ENCODE measurements at places on chromosomes 16 and 17.

DNA sequence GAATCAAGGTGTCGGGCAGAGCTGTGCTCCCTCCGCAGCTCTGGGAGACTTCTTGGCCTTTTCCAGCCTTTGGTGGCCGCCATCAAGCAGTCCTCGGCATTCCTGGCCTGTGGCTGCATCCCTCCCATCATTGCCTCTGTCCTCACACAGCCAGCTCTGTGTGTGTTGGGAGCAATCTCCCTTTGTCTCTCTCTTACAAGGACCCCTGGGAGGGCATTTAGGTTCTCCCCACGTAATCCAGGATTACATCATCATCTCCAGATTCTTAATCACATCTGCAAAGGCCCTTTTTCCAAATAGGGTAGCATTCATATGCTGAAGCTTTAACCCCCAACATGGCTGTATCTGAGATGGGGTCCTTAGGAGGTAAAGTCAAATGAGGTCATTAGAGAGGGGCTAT lies 4.1 kb upstream of the DNAH17 start:
- no peak for DNase-seq

DNA sequence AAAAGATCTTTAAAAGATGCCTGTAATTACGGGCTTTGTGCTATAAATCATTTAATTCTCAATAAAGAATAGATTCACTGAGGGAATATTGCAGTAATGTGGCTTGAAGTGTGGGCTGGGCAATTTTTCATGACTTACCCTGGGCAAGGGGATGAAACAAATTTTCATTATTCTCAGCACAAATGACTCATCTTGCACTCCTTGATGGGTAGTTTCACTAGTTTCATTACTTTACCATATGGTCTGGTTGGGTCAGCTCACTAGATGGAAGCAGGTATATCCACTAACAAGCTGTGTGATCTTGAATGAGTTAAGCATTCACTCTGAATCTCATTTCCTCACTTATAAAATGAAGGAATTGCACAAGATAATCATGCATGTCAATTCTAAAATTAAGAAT lies 234.3 kb downstream of the ABCC12 start:
- DNase-seq: no peak

DNA sequence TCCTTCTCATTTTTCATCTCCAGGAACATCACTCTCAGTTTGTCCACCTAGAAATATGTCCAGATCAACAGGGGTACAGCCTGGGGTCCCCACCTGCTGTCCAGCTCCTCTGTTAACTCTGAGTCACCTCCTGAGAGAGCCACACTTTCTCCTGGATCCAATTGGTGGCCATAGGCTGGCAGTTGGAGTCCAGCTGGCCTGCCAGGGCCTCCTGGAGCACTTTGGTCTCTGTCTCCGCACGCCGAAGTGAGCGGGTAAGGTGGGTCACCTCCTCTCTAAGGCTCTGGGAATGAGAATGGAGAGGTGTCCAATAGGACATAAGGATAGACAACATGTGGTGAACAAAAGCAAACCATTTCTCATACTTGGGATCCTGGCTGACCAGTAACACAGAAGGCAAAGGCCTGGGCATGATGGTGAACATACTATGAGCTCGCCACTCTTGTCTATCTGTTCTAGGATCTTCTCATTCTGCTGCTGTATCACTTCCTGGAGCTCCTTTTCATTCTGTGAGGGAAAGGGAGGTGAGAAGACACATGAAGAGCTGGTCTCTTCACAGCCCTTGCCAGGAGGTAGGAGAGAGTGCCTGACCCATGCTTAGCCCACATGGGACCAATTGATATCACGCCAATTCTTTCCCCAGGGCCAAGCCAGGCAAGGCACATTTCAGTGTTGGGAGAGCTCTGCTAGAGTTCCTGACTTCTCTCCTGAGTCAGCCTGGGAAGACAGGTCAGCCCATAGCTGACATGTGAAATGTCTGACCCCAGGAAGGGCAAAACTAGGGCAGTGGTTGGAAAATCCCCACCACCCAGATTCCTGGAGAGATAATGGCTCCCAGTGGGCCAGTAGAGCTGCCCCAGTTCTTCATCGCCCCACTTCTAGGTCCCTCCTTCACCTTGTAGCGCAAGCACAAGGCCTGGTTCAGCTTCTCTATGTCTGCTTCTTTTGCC lies 1.8 kb upstream of the ALDOC start:
- no peak for DNase-seq

DNA sequence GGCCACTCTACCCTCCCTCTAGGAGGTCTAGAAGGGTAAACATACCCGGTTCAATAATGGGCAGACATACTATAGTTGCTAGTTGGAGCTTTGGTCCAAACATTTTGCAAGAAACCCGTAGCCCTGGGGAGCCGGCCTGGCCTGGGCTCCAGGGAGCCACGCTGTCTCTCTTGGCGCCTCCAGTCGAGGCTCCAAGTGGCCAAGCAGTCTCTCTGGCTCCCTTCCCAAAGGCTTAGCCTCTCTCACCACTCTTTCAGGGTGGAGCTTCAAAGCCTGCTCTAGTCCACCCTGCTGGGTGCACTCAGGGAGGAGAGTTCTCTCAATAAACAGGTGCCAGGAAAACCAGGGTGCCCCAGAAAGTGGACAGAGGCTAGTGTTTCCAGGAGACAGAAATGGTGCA lies 32.2 kb downstream of the RCVRN start:
- DNase-seq: no peak

DNA sequence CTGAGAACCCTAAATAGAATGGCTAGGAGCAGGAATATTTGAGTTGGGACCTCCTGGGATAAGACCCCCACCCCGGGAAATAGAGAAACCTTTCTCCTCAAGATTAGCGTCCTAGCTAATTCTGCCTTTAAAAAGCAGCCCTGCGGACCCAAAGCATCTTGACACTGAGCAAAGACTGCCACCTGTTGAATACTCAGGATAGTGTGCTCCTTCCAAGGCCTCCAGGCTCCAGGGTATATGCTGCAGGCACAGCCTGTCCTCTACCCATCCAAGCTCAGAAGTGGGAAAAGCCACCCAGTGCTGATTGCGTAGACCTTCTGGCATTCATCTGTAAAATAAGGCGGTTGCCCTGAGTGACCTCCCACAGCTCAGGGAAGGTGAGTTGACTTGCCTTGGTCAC lies 456.2 kb upstream of the DYNLRB2 start:
- DNase-seq: no peak

GRCh38 chr17:51703361-51704341 lies 443.3 kb downstream of the UTP18 start:
- no peak for DNase-seq

DNA sequence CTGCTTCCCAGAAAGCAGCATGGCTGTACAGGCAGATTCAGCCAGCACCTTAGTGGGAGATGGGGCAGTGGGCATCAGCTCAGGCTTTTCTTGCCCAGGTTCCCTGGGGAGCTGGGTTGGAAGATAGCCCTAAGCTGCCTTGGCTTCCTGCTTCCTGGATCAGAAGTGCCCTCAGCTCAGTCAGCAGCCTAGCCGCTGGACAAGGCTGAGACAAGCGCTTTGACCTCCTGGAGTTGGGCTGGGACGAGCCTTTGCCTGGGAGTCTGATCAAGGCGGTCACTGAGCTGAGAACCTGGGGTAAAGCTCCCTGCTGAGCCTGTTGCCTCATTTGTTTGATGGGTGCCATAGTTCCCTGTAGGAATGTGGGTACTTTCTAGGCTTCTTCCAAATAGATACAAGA lies 190.0 kb downstream of the RAB11FIP4 start:
- no peak for DNase-seq

DNA sequence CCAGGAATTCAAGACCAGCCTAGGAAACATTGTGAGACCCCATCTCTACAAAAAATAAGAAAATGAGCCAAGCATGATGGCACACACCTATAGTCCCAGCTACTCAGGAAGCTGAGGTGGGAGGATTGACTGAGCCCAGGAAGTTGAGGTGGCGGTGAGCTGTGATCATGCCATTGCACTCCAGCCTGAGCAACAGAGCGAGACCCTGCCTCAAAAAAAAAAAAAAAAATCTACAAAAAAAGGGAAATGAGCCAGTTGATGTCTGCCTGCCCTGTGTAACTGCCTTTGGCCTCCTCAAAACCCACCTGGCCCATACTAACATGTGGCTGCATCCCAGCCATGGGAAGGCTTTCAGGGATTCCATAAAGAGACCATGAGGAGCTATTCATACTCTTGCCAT lies 4.5 kb downstream of the RANBP10 start:
- DNase-seq: no peak

GRCh38 chr17:40623419-40624210 lies 24.0 kb downstream of the SMARCE1 start:
- DNase-seq: no peak

GRCh38 chr16:88345721-88346560 lies 36.8 kb upstream of the ZNF469 start:
- DNase-seq: no peak

GRCh38 chr17:7705269-7706255 lies 560 bp downstream of the EFNB3 start:
- no peak for DNase-seq

- no peak for DNase-seq
Observed at GRCh38 chr16:80938004-80938878, 68.4 kb downstream of the CMC2 start.

DNA sequence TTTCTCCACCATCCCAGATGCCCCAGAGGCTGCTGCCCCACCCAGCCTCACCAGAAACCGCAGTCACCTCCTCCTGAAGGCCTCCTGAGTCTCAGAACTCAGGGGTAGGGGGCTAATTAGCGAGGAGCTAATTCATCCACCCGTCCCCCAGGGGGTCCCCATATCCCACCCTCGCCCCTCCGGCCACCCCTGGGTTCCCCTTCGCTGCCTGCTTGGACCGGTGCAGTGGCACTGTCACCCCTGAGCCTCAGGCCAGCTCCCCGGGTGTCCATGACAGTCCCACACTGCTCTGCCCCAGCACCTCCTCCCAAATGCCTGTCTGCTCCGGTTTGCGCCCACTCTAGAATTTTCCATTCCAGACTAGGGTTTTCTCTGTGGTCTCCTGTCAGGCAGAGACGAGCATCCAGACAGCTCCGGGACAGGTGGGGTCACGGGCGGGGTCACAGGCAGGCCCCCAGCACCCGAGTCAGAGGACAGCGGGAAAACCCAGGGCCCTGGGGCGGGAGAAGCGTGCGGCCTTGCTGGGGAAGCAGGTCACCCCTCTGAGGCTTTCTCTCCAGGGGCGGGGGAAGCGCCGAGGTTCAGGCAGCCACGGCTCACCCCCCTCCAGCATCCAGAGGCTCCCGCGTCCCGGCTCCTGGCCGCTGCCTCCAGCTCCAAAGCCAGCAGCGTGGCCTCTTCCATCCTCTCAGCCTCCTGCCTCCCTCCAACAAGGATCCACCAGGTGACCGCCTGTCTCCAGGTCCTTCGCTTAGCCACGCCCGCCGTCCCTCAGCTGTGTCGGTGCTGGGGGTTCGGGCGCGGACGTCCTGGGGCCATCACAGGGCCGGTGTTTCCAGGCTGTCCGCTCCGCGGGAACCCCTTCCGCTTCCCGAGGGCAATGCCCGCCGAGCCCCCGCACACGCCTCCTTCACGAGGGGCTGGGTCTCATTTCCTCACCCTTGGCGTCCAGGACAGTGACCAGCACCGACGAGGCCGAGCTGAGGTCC lies 3.1 kb upstream of the PERCC1 start:
- DNase-seq: no peak

GRCh38 chr16:11691235-11691634 lies 23.0 kb downstream of the SNN start:
- DNase-seq: no peak

GRCh38 chr17:77269696-77270681 lies 129.2 kb downstream of the SEC14L1 start:
- no peak for DNase-seq

- DNase-seq: no peak
Observed at GRCh38 chr17:47301831-47302230, 21.9 kb upstream of the EFCAB13 start.

GRCh38 chr16:878886-879285 lies 78.4 kb upstream of the GNG13 start:
- no peak for DNase-seq

GRCh38 chr17:39979016-39979670 lies 1.5 kb upstream of the PSMD3 start:
- DNase-seq: no peak

DNA sequence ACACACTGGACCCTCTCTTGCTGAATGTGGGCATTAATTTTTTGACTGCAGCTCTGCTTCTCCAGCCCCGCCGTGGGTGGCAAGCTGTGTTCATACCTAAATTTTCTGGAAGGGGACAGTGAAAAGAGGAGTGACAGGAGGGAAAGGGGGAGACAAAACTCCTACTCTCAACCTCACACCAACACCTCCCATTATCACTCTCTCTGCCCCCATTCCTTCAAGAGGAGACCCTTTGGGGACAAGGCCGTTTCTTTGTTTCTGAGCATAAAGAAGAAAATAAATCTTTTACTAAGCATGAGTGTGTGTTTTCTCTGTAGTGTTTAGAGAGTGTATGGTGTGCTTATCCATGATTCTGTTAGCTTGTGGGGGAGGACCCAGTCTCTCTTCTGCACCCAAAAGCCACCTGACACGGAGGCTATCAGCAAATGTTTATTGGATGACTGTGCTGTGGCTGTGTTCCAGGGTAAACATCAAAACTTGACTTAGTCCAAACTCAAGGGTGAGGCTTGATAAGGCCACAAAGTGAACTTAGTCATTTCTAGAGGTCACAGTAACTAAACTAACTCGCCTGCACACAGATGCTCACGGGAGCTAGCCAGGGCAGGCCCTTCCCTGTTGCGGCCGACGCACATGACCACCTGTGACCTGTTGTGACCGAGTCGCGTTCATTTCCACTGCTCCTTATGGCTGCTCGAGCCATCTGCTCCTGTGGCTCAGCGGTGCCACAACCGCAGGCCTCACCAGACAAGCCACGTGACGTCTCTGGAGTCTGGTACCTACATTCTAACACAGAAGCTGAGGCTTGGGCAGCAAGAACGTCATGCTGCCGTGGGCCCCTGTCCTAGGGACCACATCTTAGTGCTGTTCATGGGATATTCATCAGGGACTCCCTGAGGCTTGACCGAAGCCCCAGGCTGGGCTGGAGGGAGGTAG lies 9.8 kb upstream of the MED11 start:
- DNase-seq: peak; percentile 90

DNA sequence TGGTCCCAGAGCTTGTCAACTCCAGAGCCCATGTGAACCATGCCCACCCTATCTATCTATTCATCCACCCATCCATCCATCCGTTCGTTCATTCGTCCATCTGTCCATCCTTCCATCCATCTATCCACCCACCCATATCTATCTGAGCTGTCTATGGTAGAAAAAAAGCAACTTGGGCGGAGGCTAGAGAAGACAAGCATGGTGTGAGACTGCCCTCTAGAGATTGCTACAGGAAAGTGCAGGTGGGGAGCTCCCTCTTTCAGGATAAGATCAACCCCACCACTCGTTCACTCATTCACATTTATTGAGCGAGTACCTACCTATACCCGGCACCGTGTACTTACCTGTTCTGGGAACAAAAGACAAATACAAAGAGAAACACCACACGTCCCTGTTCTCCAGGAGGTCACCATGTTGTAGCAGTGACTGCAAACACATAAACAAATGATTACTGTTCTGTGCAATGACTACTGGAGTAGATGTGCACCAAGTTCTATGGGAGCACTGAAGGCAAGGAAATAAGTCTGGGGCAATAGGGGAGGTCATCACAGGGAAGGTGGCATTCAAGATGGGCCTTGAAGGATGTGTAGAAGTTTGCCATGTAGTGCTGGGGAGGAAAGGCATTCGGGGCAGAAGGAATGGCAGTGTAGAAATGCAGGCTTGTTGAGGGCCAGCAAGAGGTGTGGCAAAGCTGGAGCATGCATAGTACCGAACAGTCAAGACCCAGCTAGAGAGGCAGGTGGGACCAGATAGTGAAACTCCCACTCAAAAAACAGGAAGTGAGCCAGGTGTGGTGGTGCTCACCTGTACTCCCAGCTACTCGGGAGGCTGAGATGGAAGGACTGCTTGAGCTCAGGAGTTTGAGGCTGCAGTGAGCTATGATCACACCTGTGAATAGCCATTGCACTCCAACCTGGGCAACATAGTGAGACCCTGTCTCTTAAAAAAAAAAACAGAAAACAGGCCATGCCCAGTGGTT lies 13.4 kb upstream of the ATP5MC1 start:
- DNase-seq: peak; percentile 78

- peak; percentile 92 for DNase-seq
Observed at GRCh38 chr16:61887903-61888302, 148.3 kb downstream of the CDH8 start.
